Right renal cortex interstitium (tissue), 3 donors: ENCODE measurements at places on chromosomes 13 and 19. TPM values are rescaled to one million over a fixed set of nuclear protein-coding genes. Genes with fewer than 3 reads are reported as not detected.

GRCh38 chr13:26656919-26657318 is 99.4 kb downstream of the WASF3 start:
- no peak for DNase-seq

GRCh38 chr19:496112-496665 is at the start of gene MADCAM1:
MADCAM1 (plus strand) TSS chr19:496486; CDS start chr19:496500, 14 bp downstream.
- no peak for DNase-seq

- DNase-seq, result no peak
Measured at GRCh38 chr13:80339563-80339911, 1.4 kb downstream of the SPRY2 start.

The ZNF320 gene
- 18.0 TPM for polyA plus RNA-seq

DNA sequence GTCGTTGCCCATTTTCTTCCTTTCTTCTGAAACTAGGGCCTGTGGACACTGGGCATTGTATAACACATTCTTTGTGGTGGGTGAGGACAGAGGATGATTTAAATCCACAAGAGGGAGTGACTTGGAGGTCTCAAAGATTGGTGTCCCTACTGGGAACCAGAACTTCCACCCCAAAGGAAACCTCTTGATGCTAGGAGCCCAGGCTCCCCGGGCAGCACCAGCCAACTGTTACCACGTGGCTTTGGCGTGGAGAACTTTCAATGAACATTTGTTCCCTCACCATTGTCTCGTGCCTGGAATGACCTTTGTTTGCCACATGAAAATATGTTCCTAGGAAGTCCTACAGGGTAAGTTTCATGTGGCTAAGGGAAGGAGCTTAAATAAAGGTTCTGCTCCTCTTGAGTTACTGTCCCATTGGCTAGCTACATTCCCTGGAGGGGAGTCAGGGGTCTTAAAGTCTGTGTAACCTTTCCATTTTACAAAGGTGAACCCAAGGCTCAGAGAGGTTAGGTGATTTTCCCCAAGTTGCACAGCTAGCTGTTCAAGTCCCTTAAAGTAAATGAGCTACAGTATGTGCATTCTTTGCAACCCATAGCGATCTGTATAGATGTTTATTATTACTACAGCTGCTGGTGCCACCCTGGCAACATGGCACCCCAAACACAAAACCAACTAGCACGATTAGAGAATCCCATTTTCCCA is 5.0 kb upstream of the CDX2 start:
- DNase-seq, result no peak
